ENCODE measurements at places on chromosomes 5 and 9.

- no peak for ATAC-seq
Measured at GRCh38 chr5:68240202-68240601, 24.6 kb downstream of the PIK3R1 start.

- ATAC-seq = no peak
Measured at GRCh38 chr5:108409786-108410185, 27.9 kb upstream of the FBXL17 start.

DNA sequence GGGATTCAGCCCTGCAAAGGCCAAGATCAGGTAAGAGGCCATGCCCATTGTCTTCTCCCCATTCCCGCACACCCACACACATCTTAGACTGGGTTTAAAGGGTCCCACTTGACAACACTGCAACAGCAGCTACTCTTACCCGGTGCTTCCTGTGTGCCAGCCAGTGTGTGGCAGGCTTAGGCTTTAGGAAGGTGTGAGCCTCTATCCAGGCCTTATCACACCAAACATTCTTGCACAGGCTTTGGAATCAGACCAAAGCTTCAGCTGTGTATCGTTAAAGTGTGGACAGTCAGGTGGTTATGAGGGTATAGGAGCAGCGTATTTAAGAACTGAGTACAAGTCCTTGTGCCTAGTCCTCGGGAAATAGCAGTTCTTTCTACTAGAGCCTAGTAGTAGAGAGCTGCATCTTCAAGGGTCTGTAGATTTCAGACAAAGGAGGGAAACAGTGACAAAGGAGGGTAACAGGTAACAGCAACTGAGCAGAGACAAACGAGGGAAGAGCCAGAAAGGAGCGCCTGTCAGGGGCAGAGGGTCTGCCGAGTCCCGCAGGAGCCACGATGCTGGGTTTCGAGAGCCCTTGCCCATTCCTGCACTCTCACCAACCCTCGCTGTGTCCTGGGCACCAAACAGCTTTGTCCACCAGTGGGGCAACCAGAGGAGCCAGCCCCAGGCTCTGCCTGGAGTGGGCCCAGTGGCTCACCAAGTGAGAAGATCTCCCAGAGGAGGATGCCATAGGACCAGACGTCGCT lies 30.9 kb downstream of the CSF1R start:
- ATAC-seq = no peak

GRCh38 chr9:36813154-36813553 lies 220.9 kb downstream of the PAX5 start:
- ATAC-seq = no peak

Measured in SK-N-SH treated with all-trans-retinoic acid at 6 μM for 48 hours (cell line).